ENCODE measurements at places on chromosomes 4 and X. TPM values are rescaled to one million over a fixed set of nuclear protein-coding genes. Genes with fewer than 3 reads are reported as not detected.

DNA sequence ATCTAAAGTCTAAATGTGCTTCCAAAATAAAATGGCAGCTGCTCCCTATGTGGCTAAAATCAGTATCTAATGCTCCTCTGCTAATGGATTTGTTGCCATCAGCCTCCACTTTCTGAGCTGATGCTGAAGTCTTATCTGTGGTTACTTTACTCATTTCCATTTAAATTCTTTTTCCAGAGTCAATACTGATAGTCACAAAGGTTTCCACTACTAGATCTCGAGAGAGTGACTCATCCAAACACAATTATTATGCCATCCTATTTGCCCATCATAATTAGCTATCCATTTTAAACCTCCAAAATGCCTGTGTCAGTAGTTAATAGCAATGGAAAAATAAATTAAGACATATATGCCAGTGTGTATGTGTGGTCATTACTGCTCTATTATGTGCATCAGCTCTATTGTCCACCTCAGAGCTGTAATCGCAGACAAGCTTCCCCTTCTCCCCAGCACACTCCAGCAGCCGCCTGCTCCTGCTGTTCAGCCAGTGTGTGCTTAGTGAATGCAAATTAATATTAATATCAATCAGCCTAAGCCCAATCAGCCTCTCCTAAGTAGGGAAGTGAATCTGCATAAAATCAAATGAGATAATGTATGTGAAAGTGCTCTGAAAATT, 199.8 kb upstream of the ZIC3 start:
- no peak overlapping the region for H3K27ac ChIP-seq
- H3K36me3 ChIP-seq: no peaks in the 10 kb centered on the region
- DNase-seq: no peak
- H3K27me3 ChIP-seq: no peaks in the 10 kb centered on the region
- H3K4me3 ChIP-seq: no peak overlapping the region
- H3K4me1 ChIP-seq: no peaks in the 10 kb centered on the region

DNA sequence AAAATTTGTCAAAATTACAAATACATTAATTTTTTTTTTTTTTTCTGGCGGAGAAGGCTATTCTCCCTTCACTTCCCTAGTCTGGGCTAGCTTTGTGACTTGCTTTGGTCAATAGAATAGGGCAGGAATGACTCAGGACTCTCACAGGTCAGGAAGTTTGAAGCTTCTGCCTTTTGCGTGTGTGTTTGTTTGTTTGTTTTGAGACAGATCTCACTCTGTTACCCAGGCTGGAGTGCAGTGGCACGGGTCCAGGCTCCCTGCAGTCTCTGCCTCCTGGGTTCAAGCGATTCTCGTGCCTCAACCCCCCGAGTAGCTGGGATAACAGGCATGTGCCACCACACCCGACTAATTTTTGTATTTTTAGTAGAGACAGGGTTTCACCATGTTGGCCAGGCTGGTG, 55.9 kb upstream of the USP9X start:
- no peaks in the 10 kb centered on the region for H3K27me3 ChIP-seq
- H3K4me3 ChIP-seq: no peak overlapping the region
- no peaks in the 10 kb centered on the region for H3K36me3 ChIP-seq
- no peak overlapping the region for H3K27ac ChIP-seq
- H3K4me1 ChIP-seq: no peaks in the 10 kb centered on the region

DNA sequence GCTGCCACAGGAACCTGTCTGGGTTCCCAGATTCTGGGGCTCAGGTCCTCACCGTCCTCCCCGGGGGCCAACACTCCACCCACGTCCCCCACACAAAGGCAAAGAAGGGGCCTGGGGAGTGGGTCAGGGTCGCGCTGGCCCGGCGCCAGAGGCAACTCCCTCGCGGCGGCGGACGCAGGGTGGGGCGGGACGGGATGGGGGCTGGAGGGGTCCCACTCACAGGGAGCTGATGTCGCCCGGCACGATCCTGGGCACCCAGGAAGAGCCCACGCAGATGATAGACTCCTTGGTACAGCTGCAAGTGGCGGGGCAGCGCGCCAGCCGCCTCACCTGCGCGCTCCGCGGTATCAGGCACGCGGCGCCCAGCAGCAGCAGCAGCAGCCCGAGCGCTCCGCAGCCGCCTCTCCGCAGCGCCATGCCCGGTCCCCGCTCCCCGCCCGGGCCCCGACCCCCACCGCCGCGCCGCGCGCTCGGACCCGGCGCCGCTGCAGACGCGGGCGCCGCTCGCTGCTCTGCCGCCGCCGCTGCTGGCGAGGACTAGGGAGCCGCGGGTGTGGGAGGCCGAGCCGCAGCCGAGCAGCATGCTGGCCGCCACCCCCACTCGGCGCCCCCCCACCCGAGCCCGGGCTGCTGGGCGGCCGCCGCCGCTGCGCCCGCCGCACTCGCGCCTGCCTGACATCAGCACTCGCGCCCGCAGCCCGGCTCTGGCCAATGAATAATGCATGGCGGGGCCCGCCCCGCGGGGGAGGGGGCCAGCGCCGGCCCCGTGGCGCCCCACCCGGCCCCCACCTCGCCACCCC, at the start of gene LGI2:
Gene LGI2 (minus strand): TSS at position 670 of the 800 bp plus-strand sequence. CDS start 253 bp downstream, at position 417.
- H3K27ac ChIP-seq: no peak within 1 kb of the TSS
- no peak within 1 kb of the TSS for H3K4me3 ChIP-seq
- H3K4me1 ChIP-seq: no peaks in the 10 kb centered on the region
- H3K36me3 ChIP-seq: no peaks in the 10 kb centered on the region
- no peak for DNase-seq

DNA sequence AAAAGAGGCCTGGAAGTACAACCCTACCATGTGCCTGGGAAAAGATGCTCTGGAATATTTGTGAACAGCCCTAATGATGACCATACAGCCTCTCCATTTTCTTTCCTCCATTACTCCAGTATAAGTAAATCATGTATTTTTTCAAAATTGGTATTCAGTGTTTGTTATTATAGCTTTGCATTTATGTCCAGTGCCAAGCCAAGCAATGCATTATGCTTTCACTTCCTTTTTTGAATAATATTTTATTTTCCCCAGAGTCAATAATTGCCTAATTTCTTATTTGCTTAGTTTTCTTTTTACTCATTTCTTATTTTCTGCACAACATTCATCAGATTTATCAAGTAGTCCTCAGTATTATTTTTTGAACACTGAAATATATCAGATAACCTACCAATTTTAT, 49.3 kb upstream of the EOLA2 start:
- no peak overlapping the region for H3K27ac ChIP-seq
- no peak for DNase-seq
- H3K36me3 ChIP-seq: no peaks in the 10 kb centered on the region
- no peaks in the 10 kb centered on the region for H3K27me3 ChIP-seq
- no peak overlapping the region for H3K4me3 ChIP-seq
- no peaks in the 10 kb centered on the region for H3K4me1 ChIP-seq

DNA sequence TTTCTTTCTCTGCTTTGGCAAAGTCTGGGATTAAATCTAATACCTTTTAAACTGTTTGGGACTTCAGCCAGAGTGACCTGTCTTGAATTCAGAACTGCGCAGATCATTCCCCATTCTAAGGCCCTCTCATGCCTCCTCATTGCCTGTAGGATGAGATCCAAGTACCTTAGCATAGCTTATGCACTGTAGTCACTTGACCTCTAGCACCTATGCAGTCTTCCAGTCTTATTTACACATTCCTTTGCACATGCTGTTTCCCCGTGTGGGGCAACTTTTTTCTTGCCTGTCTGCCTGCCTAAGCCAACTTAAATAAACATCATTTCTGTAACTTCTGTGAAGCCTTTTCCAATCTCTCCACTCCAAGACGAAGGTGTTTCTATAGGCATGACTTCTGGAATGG, 68.4 kb downstream of the AR start:
- H3K36me3 ChIP-seq: no peaks in the 10 kb centered on the region
- no peak for DNase-seq
- no peak overlapping the region for H3K27ac ChIP-seq
- H3K27me3 ChIP-seq: no peaks in the 10 kb centered on the region
- no peaks in the 10 kb centered on the region for H3K4me1 ChIP-seq

Gene BRS3
- total RNA-seq: not detected

Gene FHIP1A
- not detected for total RNA-seq

Gene PLS3
- 2.6 TPM for total RNA-seq

DNA sequence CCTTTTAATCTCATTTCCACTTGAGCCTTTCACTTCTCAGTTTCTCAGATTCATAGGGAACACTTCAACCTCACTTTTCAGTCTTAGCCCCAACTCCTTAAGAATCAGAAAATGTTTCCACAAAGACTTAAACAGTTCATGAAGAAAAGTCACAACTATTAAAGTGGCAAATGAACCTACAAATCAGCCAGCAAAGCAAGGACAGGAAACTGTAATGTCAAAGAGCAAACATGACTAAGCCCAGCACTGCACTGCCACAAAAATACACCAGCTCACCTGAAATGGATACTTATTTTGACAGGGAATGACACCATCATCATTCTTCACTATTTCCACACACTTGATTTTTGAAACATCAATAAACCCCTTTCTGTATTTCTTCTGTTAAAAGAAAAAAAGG, 41.8 kb upstream of the TXK start:
- H3K4me1 ChIP-seq: no peaks in the 10 kb centered on the region
- DNase-seq: no peak
- H3K36me3 ChIP-seq: no peaks in the 10 kb centered on the region
- no peak overlapping the region for H3K4me3 ChIP-seq

DNA sequence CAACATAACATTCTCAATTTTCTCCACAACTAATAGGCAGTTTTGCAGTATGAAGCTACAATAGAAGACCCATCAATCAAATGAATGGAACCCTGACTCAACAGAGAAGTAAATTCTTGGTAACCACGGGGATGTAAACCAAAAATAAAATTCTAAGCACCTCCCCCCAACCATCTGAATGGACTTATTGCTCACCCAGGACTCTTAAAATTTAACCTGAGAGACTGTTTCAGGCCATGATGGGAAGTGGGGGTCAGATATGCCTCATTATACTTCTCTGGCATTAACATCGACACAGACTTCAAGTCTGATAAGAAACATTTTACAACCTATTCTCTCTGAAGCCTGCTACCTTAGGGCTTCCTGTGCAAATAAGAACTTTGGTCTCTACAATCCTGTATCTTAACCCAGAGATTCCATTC, 620.9 kb downstream of the TLL1 start:
- no peak overlapping the region for H3K27ac ChIP-seq
- H3K4me1 ChIP-seq: no peaks in the 10 kb centered on the region
- H3K36me3 ChIP-seq: no peaks in the 10 kb centered on the region
- DNase-seq: no peak
- H3K27me3 ChIP-seq: no peaks in the 10 kb centered on the region
- no peak overlapping the region for H3K4me3 ChIP-seq

Gene RRH
- not detected for total RNA-seq

DNA sequence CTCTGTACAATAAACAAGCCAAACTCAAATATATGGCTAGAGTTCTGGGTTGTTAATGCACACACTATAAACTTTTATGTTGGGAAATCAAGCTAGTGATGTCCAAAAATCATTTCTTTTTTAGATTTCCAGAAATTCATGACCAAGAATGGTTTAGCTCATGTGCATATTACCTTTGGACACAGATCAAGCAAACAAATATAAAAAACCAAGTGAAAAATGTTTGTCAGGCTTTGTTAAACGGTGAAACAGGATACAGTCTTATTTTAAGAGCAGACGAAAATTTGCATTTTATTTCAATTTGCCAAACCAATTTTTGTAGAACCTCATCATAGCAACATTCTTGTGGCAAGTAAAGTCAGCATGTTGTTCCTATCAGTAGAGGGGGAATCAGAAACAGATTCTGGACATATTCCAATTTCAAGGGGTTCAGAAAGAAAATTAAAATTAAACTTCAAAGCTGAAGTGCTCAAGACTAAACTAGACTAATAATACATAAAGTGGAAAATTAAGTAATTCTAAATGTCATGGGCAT, 413.6 kb downstream of the TRIML1 start:
- H3K27ac ChIP-seq: no peak overlapping the region
- H3K36me3 ChIP-seq: no peaks in the 10 kb centered on the region
- no peaks in the 10 kb centered on the region for H3K27me3 ChIP-seq
- no peaks in the 10 kb centered on the region for H3K4me1 ChIP-seq

DNA sequence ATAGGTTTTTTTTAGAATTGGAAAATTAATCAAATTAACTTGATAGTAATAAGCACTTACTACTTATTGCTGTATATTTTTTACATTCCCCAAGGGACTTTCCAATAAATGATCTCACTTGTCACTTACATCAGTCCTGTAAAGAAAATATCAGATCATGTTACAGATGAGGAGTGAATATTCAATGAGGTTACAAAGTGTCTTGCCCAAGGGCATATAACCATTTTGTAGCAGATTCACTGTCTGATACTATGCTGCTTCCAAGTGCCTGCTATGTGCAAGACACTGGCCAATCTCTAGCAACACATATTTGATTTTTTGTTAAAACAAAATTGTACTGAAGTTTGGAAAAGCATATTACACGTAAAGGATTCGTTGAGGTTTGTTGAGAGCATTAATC, 1287.7 kb downstream of the FAM133A start:
- no peaks in the 10 kb centered on the region for H3K36me3 ChIP-seq
- no peak for DNase-seq
- no peaks in the 10 kb centered on the region for H3K4me1 ChIP-seq
- no peak overlapping the region for H3K27ac ChIP-seq
- H3K27me3 ChIP-seq: no peaks in the 10 kb centered on the region

DNA sequence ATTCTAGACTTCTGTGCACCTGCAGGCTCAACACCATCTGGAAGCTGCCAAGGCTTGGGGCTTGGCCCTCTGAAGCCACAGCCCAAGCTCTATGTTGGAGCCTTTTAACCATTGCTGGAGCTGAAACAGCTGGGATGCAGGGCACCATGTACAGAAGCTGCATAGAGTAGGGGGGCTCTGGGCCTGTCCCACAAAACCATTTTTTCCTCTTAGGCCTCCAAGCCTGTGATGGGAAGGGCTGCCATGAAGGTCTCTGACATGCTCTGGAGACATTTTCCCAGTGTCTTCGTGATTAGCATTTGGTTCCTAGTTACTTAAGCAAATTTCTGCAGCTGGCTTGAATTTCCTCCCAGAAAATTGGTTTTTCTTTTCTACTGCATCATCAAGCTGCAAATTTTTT, 999.3 kb upstream of the GRIA3 start:
- H3K27ac ChIP-seq: no peak overlapping the region
- DNase-seq: no peak
- H3K27me3 ChIP-seq: no peaks in the 10 kb centered on the region
- no peaks in the 10 kb centered on the region for H3K4me1 ChIP-seq

Gene ARR3
- not detected for total RNA-seq

DNA sequence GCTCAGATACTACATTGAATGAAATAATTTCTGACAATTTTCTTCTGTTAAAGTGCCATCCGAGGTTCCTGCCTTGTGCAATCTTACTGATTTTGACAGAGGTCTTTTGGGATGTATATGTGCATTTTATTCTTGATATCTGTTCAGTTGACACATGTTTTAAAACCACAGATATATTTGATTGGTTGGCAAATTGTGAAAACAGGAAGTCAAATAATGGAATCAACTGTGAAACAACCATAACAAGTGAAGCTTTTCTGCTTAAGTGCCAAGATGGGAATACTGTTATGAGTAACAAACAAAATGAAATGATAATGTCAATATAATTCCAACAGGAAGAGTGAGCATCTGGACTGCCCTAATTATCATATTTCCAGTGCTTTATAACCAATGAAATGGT, 84.9 kb upstream of the TET2 start:
- H3K36me3 ChIP-seq: no peaks in the 10 kb centered on the region
- no peaks in the 10 kb centered on the region for H3K4me1 ChIP-seq
- no peak for DNase-seq
- no peak overlapping the region for H3K27ac ChIP-seq

GRCh38 chrX:152821145-152821765, 9.3 kb downstream of the CETN2 start:
- no peak overlapping the region for H3K27ac ChIP-seq
- no peaks in the 10 kb centered on the region for H3K36me3 ChIP-seq
- H3K4me3 ChIP-seq: no peak overlapping the region
- no peak for DNase-seq
- H3K27me3 ChIP-seq: no peaks in the 10 kb centered on the region
- no peaks in the 10 kb centered on the region for H3K4me1 ChIP-seq

- no peaks in the 10 kb centered on the region for H3K27me3 ChIP-seq
- DNase-seq: no peak
- no peak overlapping the region for H3K27ac ChIP-seq
- H3K36me3 ChIP-seq: no peaks in the 10 kb centered on the region
- no peaks in the 10 kb centered on the region for H3K4me1 ChIP-seq
These were observed 1.2 kb downstream of the ARHGAP6 start for GRCh38 chrX:11664211-11665167.
